Fibroblast of upper back skin (primary cell): ENCODE measurements at places on chromosomes 7 and 10.

DNA sequence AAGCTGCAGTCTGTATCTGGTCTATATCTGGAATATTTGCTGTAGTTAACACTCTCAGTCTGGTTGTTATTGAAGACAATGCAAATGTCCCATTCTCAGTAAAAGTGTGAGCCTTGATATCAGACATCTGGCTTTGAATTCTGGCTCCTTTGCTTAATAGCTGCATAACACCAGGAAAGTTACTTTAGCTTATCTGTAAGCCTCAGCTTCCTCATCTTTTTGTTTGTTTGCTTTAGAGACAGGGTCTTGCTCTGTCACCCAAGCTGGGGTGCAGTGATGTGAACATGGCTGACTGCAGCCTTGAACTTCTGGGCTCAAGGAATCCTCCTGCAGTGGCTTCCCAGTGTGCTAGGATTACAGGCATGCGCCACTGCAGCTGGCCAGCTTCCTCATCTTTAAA, 41.3 kb downstream of the CNNM2 start:
- DNase-seq = no peak

GRCh38 chr10:51117794-51118193, 43.5 kb downstream of the PRKG1 start:
- peak; percentile 58 for DNase-seq

DNA sequence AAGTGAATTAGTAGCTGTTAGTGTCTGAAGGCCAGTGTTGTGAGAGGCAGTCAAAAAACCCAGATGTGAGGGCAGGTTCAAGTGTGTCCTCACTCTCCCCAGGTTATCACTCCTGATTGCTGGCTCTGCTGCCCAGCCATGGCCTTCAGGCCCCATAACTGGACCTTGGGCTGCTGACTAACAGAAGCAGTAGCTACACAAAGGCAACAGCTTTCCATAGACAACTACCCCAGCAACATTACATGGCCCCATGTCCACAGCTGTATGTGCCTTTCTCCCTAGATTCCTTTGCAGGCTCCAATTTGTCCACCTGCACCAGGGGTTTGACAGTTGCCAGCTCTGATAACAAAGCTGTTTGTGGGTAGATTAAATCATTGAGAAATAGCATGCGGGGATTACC, 297.8 kb downstream of the ARL4A start:
- DNase-seq = no peak

GRCh38 chr10:93991596-93992284, 2.0 kb upstream of the PLCE1 start:
- peak; percentile 72 for DNase-seq

DNA sequence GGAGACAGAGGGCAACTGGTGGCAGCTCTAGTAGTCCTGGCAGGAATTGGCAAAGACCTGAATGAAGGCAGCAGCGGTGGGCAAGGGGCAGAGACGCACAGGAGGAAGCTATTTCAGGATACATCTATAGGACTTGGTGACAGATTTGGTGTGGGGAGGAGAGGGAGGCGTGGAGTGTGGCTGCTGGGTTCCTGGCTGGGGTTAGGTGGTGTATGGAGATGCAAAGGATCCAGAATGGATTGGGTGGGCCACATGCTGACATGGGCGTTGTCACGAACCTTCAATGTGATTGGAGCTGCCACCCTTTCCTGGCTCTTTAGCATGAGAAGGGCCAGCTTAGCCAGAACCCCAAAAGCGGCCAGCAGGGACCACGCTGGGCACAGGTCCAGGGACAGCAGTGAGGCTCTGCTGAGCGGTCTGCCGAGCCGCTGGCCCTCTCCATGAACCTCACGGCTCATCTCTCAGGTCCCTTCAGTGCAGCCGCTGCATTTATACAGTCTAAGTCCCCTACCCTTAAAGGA, 10.2 kb upstream of the ADCY1 start:
- no peak for DNase-seq
